ENCODE measurements at places on chromosomes 12 and 14.

GRCh38 chr12:5258498-5258897 lies 173.4 kb upstream of the NTF3 start:
- no peak for DNase-seq

GRCh38 chr12:32906399-32907165 lies 10.0 kb upstream of the PKP2 start:
- DNase-seq, result peak; percentile 55

DNA sequence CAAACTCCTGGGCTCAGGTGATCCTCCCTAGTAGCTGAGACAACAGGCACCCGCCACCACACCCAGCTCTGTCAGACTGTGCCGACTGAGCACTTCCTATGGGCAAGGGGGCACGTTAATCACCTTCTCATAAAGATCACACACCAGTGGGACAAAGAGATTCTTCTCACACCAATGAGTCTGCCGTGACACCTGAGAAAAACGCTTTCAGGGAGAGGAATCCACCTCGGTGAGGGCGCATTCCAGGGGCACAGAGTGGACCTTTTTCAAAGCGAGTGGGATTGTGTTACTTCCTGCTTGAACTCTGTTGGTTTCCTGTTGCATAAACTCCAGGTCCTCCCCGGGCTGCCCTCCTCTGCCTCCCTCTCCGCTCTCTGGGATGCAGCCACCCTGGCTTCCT lies 17.5 kb upstream of the SCARB1 start:
- DNase-seq, result no peak

DNA sequence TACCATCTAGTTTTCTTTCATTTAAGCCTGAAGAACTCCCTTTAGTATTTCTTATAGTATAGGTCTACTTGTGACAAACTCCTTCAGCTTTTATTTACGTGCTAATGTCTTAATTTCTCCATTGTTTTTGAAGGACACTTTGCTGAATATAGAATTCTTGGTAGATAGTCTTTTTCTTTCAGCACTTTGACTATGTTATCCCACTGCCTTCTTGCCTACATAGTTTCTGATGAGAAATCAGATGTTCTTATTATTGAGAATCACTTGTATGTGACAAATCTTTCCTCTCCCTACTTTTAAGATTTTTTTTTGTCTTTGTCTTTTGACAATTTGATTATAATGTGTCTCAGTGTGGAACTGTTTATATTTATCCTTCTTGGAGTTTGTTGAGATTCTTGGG lies 5.1 kb upstream of the MIS18BP1 start:
- DNase-seq, result no peak
